Stimulated activated CD4-positive, alpha-beta T cell treated with anti-CD3 and anti-CD28 coated beads, Interleukin-4, amount 100 ng/mL, for 4 hours (primary cell): ENCODE measurements at places on chromosomes 4 and X.
A peak's percentile ranks its signal among the peaks of the same experiment; 100 is the strongest.

DNA sequence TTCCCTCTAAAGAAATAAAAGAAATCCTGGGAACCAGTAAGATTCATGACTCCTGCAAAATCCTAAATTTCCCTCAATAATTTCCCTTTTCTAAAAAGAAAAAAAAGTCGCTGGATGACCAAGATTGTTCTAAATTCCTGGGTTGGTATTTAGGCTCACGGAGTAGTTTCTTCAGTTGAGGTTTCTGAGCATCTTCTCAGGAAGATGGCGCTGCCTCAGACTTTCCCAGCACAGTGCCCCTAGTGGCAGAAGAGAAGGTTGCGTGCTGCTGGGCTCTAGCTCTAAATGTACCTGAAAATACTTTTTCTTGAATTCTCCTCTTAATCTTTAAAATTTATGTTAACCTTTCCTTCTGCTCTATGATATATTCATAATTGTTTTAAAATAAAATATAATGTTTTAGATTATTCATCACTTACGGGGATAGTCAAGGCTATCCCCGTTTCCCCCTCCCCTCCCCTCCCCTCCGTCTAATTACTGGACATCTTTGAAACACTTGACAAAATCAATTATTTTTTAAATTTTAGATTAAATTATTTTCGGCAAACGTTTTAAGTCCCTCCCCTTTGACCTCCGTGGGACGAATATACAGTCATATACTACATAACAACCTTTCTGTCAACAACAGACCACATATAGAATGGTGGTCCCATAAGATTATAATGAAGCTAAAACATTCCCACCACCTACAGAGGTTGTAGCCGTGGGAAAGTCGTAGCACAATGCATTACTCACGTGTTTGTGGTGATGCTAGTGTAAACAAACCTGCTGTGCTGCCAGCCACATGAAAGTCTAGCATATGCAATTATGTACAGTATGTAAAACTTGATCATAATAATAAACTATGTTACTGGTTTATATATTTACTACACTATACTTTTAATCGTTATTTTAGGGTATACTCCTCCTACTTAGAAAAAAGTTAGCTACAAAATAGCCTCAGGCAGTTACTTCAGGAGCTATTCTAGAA, 41.0 kb upstream of the GATB start:
- DNase-seq: peak; percentile 56

- no peak for DNase-seq
These were observed 8.9 kb upstream of the UVSSA start for GRCh38 chr4:1337951-1338751.

DNA sequence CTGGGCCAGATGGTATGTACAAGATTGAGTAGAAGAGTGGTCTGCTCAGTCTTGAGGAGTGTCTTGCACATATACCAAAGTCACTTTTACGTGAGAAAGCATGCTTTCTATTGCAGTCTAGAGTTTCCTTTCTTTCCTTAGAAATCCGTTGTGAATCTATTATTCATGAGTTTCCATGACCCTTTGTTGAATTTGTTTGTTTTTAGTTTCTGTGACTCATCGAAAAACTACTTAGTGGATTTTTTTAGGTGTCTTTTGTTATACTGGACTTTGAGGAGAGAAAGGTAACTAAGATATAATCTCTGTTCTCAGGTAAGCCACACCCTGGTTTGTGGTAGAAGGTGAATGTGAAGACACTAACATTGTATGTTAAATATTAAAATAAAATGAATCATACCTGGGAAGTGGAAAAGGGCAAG, 23.0 kb downstream of the GALNT7 start:
- no peak for DNase-seq

DNA sequence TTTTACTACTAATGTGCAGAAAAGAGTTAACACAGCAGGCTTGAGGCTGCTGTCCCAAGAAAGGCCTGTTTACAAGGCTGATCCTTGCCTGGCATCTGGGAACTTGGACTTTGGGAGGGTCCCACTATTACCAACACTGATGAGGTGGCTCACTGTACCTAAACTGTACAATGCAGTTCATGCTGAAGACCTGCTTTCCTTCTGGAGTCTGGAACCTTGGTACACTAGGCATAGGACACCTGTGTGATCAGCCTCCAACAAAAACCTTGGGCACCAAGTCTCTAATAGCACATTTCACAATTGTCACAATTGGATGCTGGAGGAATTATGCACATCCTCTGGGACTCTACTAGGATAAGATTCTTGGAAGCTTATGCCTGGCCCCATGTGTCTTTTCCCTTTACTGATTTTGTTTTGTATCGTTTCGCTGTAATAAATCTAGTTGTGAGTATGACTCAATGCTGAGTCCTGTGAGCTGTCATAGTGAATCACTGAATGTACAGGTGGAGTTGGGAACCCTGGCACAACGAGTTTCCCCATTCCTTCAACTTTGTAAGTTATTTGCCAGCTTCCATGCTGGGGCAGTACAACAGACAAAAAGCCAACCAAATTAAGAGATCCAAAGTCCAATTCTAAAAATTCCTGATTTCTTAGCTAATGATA, 45.9 kb downstream of the TEC start:
- no peak for DNase-seq

DNA sequence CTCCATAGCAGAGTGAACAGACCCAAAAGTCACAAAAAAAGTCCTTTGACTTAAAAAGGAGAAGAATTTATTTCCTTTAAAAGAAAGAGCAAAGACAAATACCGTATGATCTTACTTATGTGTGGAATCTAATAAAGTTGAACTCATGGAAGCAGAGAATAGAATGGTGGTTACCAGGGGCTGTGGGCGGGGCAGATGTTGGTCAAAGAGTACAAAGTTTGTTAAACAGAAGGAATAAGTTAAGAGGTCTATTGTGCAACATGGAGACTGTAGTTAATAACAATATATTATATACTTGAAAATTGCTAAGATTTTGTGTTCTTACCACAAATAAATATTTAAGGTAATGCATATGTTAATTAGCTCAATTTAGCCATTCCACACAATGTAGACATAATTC, 173.3 kb upstream of the S100G start:
- no peak for DNase-seq

DNA sequence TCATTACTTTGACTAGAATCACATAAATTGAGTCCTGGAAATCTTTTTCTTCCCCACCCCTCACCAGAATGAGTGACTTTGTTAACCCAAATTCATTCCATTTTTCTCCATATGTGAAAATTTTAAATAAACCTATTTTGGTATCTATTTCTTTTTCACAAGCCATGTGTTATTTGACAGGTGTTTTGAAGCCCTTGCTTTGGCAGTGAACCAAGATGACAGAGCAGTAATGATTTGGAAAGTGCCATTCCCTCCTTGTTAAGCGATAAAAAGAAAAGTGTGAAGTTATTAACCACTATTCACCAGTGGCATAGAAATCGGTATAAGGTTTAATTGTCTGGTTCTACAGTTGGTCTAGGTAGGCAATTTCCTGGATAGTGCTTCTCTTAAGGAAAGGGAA, 66.1 kb downstream of the POLA1 start:
- DNase-seq: no peak

GRCh38 chrX:39638526-39638925, 459.2 kb downstream of the BCOR start:
- DNase-seq: no peak

GRCh38 chr4:41050880-41051775, 163.2 kb downstream of the APBB2 start:
- DNase-seq: no peak

DNA sequence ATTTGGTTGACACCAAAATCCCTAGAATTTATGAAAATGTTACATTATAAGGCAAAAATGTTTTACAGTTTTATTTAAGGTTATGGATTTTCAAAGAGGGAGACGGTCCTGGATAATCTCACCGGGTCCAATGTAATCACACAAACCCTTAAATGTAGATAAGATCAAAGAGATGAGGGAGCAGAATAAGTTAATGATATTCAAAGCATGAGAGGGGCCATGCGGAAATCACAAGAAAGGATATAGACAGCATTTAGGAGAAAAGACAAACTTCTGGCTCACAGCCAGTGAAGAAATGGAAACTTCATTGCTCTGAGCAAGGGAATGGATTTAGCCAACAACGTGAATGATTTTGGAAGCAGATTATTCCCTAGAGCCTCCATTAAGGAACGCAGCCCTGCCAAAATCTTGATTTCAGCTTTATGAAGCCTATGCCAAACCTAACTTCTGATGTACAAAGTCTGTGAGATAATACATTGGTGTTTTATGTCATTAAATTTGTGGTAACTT, 684.4 kb upstream of the GNPDA2 start:
- DNase-seq: no peak

DNA sequence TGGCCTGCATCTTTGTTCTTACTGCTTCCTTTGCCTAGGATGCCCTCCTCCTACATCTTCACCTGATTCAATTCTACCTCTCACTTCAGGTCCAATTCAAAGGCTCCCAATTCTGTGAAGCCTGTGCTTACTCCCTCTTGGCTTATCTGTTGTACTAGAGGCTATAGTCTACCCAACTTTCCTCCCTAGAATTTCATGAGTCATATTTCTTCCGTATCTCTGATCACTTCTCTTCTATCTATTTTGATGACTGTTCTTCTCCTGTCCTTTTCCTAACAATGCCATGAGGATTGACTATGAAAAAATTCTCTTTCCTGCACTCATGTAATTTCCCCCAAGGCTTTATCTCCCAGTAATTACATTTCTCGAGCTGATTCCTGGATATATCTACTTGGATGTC, 96.3 kb downstream of the PLAC1 start:
- no peak for DNase-seq

GRCh38 chr4:183074288-183074990, 24.6 kb upstream of the WWC2 start:
- DNase-seq: no peak

DNA sequence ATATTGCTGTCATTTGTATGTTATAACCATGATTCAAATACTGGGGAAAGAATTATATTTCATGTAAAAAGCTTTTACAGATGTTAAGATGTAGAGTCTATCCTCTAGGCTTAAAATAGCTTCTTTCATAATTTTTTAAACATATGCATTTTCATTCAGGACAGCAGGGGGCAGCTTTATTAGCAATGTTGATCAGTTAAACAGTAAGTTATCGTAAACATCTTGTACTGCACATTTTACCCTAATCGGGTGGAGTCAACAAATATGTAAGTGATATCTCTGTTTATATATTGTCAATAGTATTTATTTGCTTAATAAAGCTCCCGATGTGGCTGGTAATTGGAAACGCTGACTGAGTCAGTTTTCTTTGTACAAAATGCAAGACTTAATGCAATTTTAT, 142.5 kb upstream of the MED14 start:
- DNase-seq: no peak

GRCh38 chr4:119329835-119330620, 8.1 kb upstream of the FABP2 start:
- DNase-seq: no peak

DNA sequence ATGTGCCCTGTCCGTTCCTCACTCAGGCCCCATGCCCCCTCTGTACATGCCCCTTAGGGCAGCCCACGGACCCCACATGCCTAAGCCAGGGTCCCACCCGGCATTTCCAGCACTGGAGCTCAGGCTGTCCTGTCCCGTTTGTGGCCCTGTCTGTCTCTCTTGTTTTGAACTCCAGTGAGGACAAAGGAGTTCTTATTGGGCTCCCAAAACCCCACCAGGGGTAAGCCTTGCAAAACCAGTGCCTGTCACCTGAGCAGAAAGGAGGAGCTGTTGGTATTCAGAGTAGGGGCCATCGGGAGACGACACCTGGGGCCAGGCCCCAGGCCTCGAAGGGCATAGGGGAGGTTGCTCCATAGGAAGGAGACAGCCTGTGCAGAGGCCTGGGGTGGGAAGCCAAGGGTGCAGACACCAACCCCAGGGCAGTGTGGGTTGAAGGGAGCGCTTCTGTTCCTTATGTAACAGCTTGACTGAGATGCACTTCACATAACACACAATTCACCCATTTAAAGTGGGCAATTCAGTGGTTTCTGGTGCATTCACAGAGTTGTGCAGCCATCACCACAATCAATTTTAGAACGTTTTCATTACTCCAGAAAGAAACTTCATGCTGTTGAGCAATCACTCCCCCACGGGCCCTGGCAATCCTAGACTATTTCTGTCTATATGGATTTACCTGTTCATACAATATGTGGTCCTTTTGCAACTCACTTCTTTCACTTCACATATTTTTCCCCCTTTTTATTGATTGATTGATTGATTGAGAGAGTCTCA, 31.7 kb downstream of the MAN2B2 start:
- DNase-seq: no peak

DNA sequence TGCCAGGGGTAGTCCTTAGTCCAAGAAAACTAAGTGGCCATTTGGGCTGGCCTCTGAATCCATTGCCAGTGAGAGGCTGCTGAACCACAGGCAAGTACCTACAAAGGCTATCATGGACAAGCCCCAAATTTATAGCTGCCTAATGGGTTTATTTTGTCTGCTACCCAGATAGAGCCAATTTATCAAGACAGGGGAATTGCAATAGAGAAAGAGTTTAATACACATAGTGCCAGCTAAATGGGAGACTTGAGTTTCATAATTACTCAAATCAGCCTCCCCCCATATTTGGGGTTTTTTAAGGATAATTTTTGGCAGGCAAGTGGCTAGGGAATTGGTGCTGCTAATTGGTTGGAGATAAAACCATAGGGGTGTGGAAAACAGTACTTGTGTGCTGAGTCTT, 73.1 kb upstream of the BMP2K start:
- DNase-seq: no peak

- no peak for DNase-seq
These were observed 64.9 kb downstream of the PRSS12 start for GRCh38 chr4:118287711-118288451.

- no peak for DNase-seq
These were observed 28.8 kb downstream of the ASIC5 start for GRCh38 chr4:155837203-155837796.

GRCh38 chr4:143482840-143483239, 30.7 kb upstream of the SMARCA5 start:
- DNase-seq: no peak

- DNase-seq: no peak
These were observed 44.5 kb downstream of the STPG2 start for GRCh38 chr4:98098764-98099163.

GRCh38 chr4:81457921-81458520, 13.7 kb downstream of the RASGEF1B start:
- DNase-seq: no peak

DNA sequence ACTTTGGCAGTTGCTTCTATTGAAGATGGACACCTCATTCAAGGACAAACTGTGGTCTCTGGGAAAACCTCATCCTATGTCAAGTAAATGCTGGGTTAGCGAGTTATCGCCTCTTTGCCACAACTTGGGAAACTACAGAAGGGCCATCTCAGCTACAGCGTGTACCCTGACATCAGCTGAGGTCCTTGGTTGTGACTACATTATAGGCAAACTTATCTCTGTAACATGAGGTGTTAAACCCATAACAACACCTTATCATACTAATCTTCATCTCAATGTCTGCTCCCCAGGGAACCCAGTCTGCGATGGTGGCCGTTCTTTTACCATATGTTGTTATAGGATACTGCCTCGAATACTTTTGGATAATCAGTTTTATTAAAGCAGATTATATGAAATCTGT, 1862.7 kb downstream of the STIM2 start:
- no peak for DNase-seq

DNA sequence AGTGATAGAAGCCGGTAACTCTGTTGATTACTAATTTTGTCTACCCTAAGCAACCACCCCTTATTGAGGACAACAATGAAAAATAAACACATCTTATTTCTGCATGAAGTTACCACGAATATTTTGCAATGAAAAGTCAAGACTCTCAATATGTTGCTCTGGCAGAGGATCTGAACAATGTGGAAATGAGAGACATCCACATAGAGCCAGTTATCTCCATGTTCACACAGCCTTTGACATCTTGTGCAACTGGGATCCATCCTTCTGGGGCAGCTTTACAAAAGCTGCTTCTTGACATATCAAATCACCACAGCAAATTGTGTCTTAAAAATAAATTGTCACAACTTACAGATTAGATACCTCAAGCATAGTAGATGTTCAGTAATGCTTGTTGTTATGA, 10.2 kb downstream of the EDNRA start:
- DNase-seq: no peak
